ENCODE measurements at places on chromosomes 1 and 21. TPM values are rescaled to one million over a fixed set of nuclear protein-coding genes. Genes with fewer than 3 reads are reported as not detected.

The TMEM240 gene
- 31.3 TPM for total RNA-seq

The STMN1 gene
- total RNA-seq = 880 TPM

The S100A16 gene
- 22.4 TPM for total RNA-seq

The SYCP1 gene
- total RNA-seq = not detected

The C1orf53 gene
- 5.1 TPM for total RNA-seq

The TMEM63A gene
- total RNA-seq = 136 TPM

DNA sequence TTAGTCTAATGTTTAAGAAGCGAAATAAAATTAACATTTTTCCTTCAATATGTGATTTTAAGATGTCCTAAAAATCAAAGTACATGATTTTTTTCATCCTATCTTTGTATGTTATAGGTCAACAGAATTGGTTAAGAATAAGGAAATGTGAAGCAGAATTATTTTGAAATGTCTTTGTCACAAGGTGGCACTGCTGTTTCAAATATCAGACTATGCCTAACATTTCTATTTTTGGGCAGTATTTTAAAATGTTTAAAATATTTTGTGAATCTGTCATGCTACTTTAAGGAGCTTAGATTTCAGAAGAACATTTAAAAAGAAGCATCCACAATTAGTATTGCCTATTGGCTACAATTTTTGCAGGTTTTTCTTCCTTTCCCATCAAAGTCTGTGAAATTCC, 38.7 kb downstream of the AMY1C start:
- DNase-seq = no peak

DNA sequence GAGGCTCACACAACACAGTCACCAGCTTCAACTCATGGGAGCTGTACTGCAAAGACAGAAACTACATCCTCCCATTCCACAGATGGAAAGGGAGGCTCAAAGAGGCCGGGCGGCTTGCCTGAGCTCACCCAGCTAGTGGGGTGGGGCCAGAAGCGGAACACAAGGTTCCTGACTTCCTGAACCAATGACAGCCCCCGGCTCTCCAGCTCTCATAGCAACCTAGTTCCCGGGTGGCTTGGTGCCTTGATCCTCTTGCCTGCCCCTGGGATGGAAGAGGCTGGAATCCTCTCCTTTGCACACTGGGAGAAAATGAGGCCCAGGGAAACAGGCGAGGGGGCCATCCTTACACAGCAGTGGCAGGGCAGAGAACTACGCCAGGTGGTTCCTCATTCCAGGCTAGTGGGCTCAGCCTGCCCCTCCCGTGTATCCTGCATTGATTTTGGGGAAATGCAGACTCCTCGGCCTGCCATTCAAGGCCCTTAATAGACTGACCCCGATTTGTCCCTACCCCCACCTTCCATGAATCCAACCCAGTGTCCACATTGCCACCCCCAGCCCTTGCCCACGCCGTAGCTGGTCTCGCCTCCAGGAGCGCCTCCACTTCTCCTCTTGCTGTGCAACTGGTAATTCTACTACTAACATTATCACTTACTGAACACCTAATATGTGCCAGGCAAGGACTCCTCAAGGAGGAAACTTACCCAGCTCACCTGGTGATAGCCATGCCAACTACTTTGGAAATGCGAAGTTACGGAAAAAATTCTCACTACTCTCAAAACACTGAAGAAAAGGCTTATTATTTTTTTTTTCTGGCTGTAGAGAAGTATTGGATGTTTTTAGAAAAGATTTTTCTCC, 5.0 kb downstream of the RAP1GAP start:
- DNase-seq = no peak

- DNase-seq = no peak
Measured at GRCh38 chr1:231523816-231524215, 4.7 kb upstream of the TSNAX start.

GRCh38 chr21:18204931-18205330, 39.7 kb upstream of the CHODL start:
- no peak for DNase-seq

DNA sequence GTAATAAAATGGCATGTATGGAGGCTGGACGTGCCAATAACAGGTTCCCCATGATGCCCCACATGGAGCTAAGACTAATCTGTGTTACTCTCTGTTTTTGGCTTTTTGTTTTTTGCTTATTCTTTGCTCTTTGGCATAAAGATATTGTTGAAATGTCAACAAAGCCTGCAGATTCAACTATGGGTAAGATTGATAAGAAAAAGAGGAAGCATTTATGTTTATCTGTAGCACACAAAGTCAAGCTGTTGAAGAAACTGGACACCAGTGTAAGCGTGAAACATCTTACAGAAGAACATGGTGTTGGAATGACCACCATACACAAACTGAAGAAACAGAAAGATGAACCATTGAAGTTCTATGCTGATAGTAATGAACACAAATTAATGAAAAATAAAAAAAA, 402.7 kb downstream of the LTN1 start:
- DNase-seq = no peak

DNA sequence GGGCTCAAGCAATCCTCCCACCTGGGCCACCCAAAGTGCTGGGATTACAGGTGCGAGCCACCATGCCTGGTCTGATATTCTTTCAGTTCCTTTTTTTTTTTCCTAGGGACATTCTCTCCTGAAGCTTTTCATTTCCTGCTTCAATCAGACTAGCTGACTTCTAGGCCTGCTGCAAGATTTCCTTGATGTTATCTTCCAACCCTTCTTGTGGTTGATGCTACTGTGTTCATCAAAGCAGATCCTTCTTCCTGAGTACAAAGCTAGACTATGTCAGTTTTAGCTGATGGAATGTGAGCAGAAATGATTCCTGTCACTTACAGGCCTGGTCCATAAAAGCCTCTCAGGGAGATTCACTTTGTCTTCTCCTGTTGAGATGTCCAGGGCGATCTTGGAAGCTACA, 146.4 kb downstream of the CDC7 start:
- DNase-seq = no peak

GRCh38 chr1:119159111-119159510, 18.7 kb upstream of the WARS2 start:
- no peak for DNase-seq

GRCh38 chr1:100736746-100737145, 17.2 kb downstream of the VCAM1 start:
- no peak for DNase-seq

- DNase-seq = peak; percentile 42
Measured at GRCh38 chr1:32241001-32241763, 5.8 kb upstream of the FAM167B start.

DNA sequence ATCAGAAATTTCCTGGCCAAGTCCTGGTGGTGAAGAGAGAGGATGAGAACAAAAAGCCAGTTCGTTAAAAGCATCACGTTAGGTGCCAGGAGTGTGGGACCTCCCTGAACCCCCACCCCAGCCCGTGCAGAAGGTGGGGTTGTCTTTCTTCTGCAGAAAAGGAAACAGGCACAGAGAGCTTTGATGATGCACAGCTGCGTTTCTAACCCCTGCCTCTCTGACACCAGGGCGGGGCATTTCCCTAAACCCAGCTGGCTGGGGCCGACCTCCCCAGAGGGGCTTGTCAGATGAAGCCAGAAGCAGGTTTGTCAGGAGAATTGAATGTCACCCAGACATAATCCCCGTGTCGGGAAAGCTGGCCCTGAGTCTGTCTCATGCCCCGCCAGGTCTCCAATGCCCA, 189.3 kb upstream of the EDN2 start:
- DNase-seq = no peak

GRCh38 chr21:17003258-17003615, 509.6 kb upstream of the CXADR start:
- DNase-seq = no peak

DNA sequence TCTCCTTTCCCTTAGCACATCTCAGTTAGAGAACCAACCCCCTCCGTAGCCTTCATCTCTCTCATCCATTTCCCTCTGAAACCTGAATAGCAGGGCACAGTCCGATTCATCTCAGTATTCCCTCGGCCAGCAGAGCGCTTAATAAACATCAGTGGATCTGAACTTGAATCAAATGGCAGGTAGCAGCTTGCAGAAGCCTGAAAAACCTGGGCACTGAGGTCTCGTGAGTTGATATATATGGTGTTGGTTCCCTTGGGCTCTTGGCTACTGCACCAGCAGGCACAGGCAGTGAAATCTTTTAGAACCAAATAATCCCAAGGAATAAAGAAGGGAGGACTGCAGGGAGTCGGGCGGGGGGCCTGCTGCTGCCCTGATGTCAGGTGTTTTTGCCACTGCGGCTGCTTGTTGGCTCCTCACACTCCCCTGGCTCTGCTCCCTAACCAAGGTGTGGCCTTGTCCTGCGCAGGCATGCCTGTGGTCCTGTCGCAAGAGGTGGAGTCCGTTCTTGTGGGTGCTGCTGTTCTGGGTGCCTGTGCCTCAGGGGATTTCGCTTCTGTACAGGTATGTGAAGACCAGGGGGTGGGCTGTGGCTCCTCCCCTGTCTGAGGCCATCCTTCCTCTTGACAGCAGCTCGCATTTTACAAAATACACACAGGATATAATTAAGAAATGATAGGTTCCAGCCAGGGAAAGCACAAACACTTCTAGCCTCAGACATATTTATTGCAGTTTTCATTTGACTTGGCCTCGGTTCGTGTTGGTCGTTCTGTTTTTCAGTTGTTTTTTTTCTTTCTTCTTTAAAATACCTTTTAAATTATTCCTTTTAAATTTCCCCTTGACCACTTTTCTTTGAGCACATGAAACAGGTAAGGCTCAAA, 140.9 kb upstream of the HOOK1 start:
- no peak for DNase-seq

DNA sequence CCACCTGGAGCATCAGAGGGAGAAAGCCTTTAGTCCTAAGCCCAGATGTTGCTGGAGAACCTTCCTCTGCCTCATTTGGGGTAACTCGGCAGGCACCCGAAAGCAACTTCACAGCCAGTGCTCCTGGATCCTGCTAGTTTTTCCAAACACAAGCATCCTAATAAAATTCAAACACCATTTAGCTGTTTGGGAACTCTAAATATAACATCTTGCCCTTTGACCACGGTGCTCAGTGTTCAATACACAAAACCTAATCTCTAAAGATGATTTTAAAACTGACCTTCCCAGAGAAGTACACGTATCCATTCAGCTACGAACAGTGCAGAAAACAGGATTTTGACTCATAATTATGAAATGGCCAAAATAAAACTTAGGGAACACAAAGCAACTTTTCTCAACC, 40.3 kb downstream of the PROX1 start:
- DNase-seq = no peak

GRCh38 chr1:30725450-30726095, 2.2 kb upstream of the MATN1 start:
- DNase-seq = no peak

- peak; percentile 88 for DNase-seq
Measured at GRCh38 chr1:30801771-30802198, 44.2 kb upstream of the LAPTM5 start.

DNA sequence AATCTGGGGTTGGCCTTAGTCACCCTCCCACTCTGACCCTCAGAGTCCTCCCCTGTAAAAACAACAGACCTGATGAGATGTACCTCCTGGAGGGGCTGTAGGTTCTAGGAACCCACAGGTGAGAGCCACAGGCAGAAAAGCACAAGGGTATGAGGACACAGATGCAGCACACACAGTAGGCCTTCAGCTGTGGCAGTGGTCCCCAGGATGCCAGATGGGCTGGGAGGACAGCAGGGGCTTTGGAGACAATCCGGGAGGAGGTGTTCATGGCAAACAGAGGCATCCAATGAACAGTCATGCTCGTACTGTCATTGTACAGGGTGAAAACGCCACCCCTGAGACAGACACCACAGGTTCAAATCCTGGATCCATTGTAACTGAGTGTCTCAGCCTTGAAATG, 463.1 kb downstream of the MATN1 start:
- DNase-seq = no peak

DNA sequence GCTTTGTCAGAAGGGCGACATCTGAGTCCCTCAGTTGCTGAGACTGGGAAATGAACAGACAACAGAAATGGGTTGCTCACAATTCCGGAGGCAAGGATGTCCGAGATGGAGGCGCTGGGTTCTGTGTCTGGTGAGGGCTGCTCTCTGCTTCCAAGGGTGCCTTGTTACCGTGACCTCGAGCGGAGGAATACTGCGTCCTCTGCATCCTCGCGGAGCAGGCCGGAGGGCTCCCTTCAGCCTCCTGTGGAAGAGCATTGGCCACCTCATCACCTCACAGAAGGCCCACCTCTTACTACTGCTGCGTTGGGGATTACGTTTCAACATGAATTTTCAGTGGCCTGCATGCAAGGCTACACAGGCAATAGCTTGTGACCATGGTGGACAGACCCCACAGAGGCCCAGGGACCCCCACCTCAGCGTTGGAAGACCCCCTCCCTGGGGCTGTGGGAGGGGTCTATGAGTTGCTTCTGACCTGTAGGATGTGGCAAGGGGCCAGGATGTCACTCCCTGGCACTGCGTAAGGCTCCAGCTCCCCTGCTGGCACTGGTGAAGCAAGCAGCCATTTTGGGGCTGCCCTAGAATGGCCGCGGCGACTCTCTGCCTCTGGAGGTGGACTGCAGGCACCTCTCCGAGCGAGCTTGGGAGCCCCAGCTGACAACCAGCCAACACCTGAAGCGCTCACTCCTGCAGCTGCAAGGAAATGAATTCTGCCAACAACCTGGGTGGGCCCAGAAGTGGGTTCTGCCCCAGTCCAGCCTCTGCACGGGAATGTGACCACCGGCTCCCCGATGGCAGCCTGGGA, 36.3 kb upstream of the COL6A1 start:
- no peak for DNase-seq

DNA sequence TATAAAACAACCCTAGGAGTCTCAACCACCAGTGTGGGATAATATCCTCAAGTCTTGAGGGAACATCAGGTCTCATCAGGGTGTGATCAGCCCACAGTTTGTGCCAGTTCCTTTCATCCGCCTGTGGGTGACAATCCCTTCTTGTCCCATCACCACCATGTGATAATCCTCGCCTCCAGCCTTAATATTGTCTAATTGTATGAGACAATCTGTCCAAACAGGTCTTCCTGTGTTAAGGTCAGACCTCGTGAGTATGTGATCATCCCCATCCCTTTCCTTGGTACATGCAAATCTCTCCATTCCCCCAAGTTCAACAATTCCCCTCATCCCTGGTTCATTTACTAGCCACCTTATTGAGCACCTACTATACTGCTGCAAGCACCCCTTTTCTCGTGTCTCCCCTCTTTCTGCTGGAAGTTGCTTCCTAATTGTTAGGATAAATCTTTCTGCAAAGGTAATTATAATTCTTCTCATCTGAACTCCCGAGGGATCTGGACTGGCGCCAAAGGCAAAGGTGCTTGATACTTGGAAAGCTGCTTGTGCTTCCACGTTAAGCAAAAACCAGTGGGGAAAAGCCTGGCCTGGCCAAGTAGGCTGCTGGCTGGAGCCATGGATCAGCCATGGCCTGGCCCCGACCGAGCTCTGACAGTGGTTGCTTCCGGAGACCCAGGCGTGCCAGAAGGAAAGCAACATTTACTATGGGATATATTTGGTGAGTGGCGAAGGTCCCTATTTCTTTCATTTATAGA, 92.5 kb downstream of the RNF220 start:
- DNase-seq = no peak

DNA sequence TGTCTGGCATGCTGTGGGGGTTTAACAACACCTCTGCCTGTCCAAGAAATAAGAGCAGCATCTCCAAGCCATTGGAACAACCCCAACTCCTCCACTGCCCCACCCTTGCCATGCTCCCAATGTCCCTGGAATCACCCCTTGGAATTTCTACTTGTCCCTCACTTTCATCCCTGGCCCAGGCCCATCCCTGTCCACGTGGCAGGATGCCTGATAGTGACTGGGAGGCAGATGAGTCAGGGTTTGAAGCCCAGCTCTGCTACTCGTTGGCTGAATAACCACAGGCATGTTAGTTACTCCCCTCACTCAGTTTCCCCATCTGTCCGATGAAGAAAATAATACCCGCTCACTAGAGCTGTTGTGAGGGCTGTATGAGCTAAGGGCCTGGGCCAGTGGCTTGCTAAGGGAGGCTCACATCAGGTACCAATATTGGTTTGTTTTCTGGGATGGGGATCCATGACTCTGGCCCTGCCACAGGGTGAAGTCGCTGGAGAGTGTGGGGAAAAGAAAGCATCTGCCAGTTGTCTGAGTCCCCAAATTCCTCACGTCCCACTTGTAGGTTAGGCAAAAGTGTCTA, 99.4 kb upstream of the TLR5 start:
- DNase-seq = no peak
